Osteoblast (primary cell): ENCODE measurements at places on chromosomes 7 and 10. TPM values are rescaled to one million over a fixed set of nuclear protein-coding genes. Genes with fewer than 3 reads are reported as not detected.

GRCh38 chr7:87564296-87564963 is 36.3 kb downstream of the ABCB1 start:
- DNase-seq = no peak

- DNase-seq = no peak
These were observed 918.1 kb upstream of the POT1 start for GRCh38 chr7:125847692-125848091.

- no peak for DNase-seq
These were observed 163.3 kb downstream of the USP6NL start for GRCh38 chr10:11448190-11448544.

DNA sequence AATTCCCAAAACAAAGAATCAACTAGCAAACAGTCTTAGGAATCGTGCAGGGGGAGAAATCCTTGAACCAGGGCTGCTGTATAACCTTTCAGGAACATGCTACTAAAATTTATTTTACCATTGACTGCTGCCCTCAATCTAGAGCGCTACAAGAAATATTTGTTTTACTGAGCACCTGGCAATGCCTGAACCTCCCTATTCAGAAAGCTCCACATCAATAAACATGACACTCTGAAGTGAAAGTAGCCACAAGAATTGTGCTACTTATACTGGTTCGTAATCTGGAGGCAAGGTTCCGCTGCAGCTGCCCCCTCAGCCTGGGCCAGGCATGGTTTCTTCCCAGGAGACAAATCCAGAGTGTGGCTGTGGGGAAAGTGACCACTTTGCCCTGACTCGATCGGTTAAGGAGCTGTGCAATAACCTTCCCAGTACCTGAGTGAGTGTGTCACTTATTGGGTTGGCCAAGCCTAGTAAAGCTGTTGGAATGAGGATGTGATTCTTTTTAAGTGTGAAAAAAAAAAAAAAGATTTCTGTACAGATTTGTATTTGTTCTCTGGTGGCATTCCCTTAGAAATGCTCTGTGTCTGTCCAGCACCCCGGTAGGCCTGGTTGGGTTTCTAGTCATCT is 7.7 kb downstream of the VWA2 start:
- DNase-seq = no peak

DNA sequence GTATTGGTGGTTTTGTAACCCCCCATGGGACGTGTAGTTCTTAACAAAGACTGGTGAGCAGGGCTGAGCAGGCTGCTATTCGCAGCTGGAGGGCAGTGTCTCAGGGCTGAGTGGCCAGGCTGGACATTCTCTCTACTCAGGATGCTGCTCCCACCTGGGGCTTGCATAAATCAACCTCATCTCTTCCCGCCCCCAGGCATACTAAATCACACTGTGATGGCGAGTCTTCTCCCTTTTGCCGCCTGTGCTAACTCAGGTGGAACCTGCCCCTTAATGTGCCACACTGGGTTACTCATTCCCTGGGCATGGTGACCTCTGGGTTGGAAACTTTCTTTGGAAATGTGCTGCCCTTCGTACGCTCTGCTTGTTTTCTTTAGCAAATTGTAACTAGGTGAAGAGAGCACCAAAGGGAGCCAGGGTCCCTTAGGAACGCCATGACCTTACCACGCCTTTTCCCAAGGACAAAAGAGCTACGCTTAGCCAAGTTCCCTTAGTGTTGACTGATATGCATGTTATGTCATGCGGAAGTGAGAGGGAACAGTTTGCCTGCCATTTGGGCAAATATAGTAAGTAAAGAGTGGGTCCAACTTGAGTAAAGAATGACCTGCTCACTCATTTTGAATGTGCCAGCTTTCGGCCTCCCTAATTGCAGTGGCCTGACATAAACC is 40.4 kb upstream of the COBL start:
- DNase-seq = no peak

- DNase-seq = peak; percentile 43
These were observed 316.6 kb downstream of the KCNMA1 start for GRCh38 chr10:77320971-77321471.

DNA sequence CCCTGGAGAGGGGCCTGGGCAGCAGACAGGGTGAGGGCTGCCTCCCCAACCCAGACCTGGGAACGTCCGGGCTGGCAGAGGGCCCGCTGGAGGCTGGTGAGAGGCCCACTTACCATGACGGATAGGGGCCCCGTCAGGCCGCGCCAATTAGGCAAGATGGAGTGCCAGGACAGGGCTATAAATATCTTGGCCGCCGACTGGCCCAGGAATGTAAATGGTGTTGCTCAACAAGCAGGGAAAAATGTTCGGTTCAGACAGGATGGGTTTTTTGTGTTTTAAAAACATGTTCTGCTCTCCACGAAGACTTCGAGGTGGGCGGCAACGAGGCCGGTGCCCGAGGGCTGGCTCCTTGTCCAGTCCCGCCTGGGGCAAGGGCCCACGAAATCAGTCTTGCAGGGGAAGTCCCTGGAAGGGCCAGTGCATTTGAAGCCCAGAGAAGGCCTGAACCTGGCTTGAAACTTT is 35.8 kb upstream of the ELN start:
- peak; percentile 97 for DNase-seq

- DNase-seq = no peak
These were observed 60.5 kb downstream of the POM121L12 start for GRCh38 chr7:53095731-53096501.

- no peak for DNase-seq
These were observed 61.5 kb downstream of the REEP3 start for GRCh38 chr10:63582690-63583089.

GRCh38 chr10:110411047-110411410 is 86.7 kb upstream of the DUSP5 start:
- DNase-seq = peak; percentile 70

DNA sequence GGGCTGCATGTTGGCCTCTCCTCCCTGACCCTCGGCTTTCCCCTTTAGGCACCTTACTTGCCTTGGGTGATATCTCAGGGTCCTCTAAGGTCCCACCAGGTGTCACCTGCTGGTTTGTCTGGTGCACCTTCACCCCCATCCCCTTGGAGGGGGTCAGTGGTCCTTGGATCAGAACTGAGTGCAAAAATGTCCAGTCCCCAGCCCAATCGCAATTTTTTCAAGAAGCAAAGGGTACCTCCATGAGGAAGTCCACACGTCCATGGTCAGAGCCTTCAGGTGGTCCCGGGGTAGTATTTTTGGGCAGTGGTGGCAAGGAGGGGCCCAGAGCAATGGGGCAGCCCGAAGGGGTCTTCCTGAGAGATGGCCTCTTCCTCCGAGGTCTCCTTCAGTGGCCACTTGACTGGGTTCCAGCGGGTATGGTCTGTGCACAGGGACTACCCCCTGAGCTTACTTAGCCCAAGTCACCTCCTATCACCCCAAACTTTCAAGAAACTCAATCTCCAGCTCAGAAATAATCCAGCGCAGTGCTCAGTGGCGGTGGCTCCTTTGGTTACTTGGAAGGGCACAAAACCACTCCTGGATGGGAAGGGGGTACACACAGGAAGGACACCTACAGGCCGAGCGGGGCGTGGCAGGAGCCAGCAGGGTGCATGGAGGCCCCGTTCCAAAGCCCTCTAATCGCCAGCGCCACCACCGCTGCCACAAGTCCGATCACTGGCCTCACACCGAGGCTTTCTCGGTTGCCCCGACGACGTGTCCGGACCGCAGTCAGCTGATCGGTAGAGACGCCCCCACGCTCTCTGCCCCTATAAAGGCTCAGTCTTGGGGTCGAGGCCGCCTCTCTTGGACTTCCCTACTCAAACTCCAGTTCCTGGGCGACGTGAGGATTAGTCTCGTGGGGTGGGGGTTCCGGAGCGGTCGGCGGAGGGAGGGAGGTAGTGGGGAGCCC is 4.5 kb downstream of the SAP25 start:
- DNase-seq = peak; percentile 88

GRCh38 chr7:23443974-23444373 is 26.3 kb downstream of the IGF2BP3 start:
- peak; percentile 27 for DNase-seq

GRCh38 chr7:85186521-85187241 is at the start of gene SEMA3D:
Gene SEMA3D (minus strand): TSS chr7:85187056. CDS start chr7:85121891, 65,165 bp downstream.
- DNase-seq = peak; percentile 93

DNA sequence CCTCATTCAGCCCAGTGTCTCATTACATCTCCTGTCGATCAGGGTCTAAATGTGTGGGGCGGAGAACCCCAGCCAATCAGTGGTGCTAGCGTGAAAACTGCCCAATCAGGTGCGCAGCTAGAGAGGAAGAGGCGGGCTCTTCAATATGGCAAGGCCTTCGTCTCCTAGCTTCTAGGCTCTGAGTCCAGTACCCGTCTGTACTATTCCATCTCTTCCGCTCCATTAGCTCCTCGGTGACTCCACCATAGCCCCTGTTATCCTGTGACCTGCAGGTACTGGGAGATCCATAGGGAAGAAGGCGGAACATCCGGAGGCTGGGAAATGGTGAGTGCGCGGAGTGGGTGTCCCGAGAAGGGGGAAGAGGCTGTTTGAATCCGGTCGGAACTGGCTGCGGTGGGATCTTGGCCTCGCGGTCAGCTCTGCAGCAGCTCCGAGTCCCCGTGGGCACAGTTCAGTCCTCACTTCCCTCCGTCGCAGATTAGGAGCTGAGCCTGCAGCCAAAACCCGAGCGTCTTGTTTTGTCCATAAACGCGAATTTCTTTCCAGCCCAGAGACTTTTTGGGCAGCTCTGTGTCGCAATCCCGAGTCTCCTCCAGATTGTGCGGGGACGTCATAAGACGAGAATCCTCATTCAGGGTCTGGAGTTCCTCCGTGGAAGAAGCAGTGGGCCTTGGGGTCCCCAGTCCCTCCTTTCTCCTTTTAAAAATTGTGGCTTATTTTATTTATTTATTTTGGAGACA is at the start of gene ZNF727:
Gene ZNF727, plus strand, starts transcription at position 134 of the 740 bp plus-strand sequence. Its CDS starts 188 bp downstream, at position 322.
- DNase-seq = no peak

DNA sequence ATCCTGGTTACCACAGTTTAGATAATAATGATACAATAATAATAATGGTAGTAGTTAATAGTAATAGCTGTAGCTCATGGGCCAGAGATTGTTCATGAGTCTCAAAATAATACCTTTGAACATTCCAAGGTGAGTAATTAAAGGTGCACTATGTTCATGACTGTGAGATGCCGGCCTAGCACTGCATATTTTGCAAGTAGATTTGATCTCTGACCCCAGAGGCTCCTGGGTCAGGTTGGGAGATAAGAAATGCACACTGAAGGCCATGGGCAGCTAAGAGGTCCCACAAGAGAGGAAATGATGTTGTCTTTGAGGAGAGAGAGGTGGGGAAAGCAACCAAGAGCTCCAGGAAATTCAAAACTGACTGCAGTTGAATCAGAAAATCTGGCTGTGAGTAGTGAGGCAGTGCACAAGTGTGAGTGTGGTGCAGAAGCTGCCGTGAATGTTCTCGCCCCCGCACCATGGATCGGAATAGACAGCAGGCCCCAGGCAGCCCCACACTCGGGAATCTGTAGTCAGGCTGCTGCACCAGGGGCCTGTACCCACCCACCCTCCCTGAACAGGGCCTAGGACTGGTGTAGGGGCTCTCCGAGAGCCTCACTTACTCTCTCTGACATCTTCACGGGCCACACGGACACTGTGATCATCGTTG is 11.9 kb downstream of the CPXM2 start:
- peak; percentile 14 for DNase-seq

DNA sequence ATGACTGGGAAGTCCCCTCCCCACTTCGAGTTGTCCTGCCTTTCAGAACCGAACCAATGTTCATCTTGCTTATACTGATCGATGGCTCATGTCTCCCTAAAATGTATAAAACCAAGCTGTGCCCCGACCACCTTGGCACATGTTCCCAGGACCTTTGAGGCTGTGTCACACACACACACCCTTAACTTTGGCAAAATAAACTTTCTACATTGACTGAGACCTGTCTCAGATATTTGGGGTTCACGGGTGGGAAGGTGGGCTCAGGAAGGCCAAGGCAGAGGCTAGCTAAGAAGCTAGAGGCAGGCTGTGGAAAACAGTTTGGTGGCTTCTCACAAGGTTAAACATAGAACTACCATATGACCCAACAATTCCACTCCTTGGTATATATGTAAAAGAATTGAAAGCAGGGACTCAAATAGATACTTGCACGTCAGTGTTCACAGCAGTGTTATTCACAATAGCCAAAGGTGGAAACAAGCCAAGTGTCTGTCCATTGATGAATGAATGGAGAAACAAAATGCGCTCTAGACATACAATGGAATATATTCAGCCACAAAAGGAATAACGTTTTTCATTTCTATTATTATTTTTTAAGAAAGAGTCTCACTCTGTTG is 15.4 kb downstream of the PRF1 start:
- DNase-seq = no peak

- peak; percentile 75 for DNase-seq
These were observed 1.4 kb upstream of the ZNF212 start for GRCh38 chr7:149238051-149238450.

DNA sequence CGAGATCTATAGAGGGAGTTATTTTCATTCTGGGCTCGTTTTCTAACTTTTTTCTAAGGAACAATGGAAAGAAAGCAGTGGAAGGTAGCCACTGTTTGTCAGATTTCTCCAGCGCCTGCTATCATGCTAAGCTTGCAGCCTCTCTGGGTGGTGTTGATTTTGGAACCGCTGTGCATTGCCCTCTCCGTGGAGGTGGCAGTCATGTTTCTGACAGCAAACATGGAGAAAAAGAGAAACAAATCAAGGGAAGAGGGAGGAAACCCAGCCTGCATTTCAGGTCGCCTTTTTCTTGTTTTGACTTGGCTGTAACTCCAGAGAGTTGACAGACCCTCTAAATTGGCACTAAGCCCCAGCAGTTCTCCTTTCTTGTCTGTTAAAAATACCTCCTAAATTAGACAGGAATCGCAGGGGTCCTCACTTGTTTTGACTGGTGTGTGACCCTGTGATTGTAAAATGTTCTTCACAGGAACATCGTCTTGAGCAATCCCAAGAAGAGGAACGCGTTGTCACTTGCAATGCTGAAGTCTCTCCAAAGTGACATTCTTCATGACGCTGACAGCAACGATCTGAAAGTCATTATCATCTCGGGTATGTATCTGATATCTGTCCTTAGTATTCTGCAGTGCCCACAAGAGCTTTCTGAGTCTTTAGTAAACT is 4.8 kb downstream of the ECHDC3 start:
- DNase-seq = no peak

DNA sequence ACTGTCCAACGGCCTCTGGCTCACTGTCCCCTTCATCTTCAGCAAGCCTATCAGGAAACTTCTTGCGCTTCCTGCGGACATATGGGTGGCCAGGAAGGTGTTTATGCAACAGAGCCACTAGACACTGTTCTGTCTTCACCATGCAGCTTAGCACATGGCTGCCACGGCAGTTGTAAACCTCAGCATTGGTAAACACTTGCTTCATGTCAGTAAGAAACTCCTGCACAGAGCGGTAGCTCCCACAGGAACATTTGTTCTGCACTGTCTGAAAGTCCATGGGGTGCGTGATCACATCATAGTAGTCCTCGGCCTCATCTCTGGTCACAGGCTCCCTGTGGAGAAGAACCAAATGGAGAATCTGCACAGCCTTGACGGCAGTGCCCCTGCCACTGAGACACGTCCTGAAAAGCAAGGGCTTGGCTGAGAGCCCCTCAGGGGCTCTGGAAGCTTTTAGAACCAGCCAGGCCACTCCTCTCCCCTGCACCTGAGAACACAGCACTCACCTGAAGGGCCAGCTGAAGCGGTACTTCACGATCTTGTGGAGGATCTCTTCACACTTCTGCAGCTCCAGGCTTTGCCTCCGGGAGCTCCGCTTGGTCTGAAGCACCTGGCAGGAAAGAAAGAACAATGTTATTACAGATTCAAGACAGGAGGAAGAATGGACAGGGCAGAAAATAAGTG is 8.8 kb downstream of the FZD9 start:
- no peak for DNase-seq

The SFTPA1 gene
- total RNA-seq = not detected in 2 replicates

The ABCA13 gene
- 3.6 and 4.4 TPM in 2 replicates for total RNA-seq

The CACNB2 gene
- total RNA-seq = under 0.01 and 0.88 TPM in 2 replicates

The WEE2 gene
- total RNA-seq = not detected in 2 replicates

The SKAP2 gene
- 19.5 and 21.8 TPM in 2 replicates for total RNA-seq

The DNAJC12 gene
- total RNA-seq = 4.0 and 6.2 TPM in 2 replicates

The TEX36 gene
- not detected in 2 replicates for total RNA-seq
